Stimulated activated CD4-positive, alpha-beta T cell treated with anti-CD3 and anti-CD28 coated beads, Interleukin-4, amount 100 ng/mL, for 48 hours (primary cell): ENCODE measurements at places on chromosomes 5 and 9.

DNA sequence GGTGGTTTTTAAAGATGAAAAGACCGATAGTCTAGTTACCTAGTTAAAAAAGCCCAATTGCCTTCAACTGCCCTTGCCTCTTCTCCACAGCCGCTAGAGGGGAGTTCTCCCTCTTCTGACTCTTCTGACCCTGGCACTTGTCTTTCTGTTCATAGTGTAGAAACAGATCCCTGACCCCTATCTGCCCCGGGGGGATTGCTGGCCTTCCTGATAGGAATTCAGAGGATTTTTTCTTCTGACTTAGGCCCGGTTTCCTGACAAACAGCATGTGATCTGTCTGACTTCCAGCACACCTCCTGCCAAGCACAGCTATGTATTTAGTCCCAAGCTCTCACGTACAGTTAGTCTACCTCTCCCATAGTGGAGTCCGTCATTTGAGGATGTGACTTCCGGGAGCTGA lies 5.0 kb upstream of the TMEM268 start:
- no peak for DNase-seq

DNA sequence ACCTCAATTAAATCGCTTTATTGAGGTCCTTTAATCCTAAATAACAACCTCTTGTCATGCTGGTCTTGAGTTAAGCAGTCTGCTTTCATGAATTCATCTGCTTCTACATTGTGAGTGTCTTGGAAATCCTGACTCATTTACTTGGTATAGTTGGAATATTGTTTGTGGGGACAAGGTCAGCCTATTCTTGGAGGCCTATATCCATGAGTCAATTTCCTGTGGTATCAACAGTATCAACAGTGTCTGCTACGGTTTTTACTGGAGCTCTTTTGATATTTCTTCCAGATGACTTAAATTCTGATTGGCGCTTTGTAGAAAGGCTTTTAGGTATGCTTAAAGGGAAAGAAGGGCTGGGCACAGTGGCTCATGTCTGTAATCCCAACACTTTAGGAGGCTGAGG lies 71.2 kb upstream of the PARP8 start:
- no peak for DNase-seq

GRCh38 chr9:22060831-22061383 lies 51.8 kb upstream of the CDKN2B start:
- DNase-seq = no peak

- DNase-seq = no peak
Measured at GRCh38 chr5:6110441-6111005, 267.8 kb downstream of the MED10 start.

DNA sequence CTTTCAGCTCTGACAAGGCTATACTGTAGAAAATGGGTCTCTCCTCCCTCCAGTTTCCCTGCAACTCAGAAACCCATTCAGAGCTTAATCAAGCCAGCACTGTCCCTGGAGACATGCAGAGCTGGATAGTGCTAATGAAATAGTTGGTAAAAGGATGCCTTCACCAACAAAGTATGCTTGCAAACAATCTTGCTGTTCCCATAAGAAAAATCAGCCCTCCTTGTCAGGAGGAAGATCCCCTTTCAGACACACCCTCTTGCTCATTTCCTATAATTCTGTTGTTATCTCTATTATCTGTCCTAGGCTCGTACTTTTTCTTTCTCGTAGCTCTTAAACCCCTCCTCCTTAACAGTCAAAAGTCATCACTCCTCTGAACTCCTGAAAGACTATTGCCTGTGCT lies 9.9 kb upstream of the OSMR start:
- DNase-seq = no peak

DNA sequence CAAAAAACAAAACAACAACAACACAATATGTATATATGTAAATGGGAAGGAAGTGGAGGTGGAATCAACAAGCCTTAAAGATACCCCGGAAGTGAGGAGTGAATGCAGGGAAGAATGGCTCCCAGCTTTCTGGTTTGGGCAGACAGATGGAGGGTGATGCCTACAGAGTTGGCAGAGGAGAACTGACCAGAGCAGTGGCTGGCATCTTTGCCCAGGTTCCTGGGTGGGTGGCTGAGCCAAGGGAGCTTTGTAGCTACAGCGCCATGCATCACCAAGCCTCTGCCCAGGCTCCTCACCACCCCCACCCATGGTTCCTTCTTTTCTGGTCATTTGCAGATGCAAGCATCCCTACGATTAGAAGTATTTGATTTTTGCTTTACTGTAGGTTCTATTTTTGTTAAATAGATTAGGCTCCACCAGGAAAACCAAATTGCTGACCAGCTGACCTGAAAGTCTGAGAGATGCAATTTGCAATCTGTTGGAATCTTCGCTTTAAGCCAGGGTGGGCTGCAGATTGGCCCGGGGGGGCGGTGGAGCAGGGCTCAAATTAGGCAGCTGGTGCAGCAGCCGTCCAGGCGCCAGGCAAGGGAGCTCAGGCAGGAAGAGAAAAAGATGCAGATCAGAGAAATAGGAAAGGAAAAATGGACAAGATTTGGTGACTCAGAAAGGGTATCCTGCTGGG lies 163.3 kb upstream of the TBC1D2 start:
- no peak for DNase-seq

GRCh38 chr5:174409971-174410370 lies 314.4 kb upstream of the MSX2 start:
- DNase-seq = no peak

- DNase-seq = no peak
Measured at GRCh38 chr9:16361118-16361517, 509.4 kb downstream of the BNC2 start.

- DNase-seq = no peak
Measured at GRCh38 chr9:116899337-116900006, 212.4 kb downstream of the TRIM32 start.

DNA sequence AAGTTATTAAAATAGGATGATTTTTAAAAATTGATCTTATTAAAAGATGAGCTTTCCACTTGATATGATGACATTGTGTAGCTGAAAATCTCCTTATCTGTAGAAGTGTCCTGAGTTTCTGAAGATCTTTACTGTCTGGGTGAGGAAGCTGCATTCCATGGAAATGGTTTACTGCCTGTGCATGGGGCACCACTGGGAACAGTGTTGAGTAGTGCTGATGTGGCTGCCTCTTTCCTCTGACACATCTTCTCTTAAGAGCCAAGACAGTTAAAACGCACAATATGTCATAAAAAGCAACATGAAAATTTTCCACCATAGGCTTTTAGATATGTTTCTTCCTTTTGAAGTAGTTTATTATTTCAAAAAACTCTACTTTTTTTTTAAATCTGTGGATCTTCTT lies 24.6 kb downstream of the SECISBP2 start:
- DNase-seq = no peak

- DNase-seq = no peak
Measured at GRCh38 chr5:135878156-135878620, 17.5 kb downstream of the IL9 start.

DNA sequence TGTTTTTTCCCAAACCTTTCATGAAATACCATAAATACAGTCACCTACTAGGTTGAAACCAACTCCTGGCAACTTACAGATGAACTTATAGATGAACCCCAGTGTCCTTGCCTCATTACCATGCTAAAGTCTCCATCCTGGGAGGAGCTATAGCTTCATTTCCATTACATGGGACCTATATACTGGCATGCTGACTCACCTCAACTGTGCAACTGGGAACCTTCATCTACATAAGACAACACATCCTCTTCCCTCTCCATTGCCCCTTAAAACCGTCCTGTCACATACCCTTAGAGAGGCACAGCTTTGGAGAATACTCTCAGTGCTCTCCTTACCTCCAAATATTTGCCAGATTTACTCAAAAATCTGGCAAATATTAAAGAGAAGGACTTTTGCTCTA lies 638.3 kb downstream of the HTR1A start:
- no peak for DNase-seq

DNA sequence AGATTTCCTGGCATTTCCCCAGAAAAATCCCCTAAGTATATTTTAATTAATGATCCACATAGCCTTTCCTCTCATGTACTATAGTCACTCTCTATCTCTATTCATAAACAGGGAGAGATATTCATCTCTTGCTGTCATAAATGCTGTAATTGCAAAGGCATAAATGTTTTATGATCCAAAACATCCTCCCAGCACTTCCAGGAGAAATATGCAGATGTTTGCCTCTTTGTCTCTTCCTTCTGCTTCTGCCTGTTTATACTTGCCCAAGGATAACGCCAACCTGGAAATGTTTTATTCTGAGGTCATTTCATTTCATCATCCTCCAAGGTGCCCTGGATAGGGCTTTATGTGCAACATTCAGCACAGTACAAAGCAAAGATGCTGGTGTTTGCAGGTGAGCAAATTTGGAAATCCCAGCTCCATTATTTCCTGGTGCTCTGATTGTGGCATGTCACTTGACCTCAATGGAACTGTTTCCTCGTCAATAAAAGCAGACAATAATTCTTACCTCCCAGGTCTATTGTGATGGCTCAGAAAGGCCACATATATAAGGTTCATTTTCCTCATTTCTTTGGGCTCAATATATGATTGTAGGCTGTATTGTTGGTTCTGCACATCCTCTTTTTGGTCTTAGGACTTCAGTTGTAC lies 6.9 kb downstream of the TNFSF15 start:
- no peak for DNase-seq

- DNase-seq = no peak
Measured at GRCh38 chr9:109433476-109433875, 64.6 kb downstream of the PTPN3 start.

GRCh38 chr9:93721417-93721965 lies 145.1 kb downstream of the PHF2 start:
- DNase-seq = no peak

GRCh38 chr5:111548992-111549649 lies 36.8 kb upstream of the STARD4 start:
- DNase-seq = no peak
